ENCODE measurements at places on chromosomes 1 and 21. TPM values are rescaled to one million over a fixed set of nuclear protein-coding genes. Genes with fewer than 3 reads are reported as not detected.

C1QB gene
- 0.72 TPM for total RNA-seq

SLC30A1 gene
- total RNA-seq: 49.9 TPM

L1TD1 gene
- 0.29 TPM for total RNA-seq

AUNIP gene
- 0.88 TPM for total RNA-seq

DDAH1 gene
- total RNA-seq: 89.6 TPM

CYP4A22 gene
- not detected for total RNA-seq

PLA2G2F gene
- total RNA-seq: not detected

VANGL1 gene
- total RNA-seq: 13.3 TPM

SLC25A34 gene
- total RNA-seq: 1.5 TPM

NECTIN4 gene
- total RNA-seq: under 0.01 TPM

PCBP3 gene
- 1.1 TPM for total RNA-seq

MCOLN2 gene
- total RNA-seq: 0.88 TPM

IL20 gene
- total RNA-seq: not detected

FBXO42 gene
- 16.3 TPM for total RNA-seq

ATP1A4 gene
- total RNA-seq: not detected

TAS1R1 gene
- total RNA-seq: 0.29 TPM

CACNA1S gene
- total RNA-seq: not detected

RAB29 gene
- total RNA-seq: 43.3 TPM

GPR153 gene
- total RNA-seq: 2.9 TPM

RUNX3 gene
- 1.8 TPM for total RNA-seq

BCAR3 gene
- total RNA-seq: 37.1 TPM

TCHHL1 gene
- total RNA-seq: not detected

KIF21B gene
- under 0.01 TPM for total RNA-seq

PPIAL4G gene
- not detected for total RNA-seq

ACTN2 gene
- not detected for total RNA-seq

OPTC gene
- total RNA-seq: not detected

LCE1C gene
- not detected for total RNA-seq

CNKSR1 gene
- total RNA-seq: under 0.01 TPM

PAQR6 gene
- total RNA-seq: 0.36 TPM

SPRR2A gene
- not detected for total RNA-seq

AGT gene
- 1.5 TPM for total RNA-seq

MEAF6 gene
- 64.1 TPM for total RNA-seq

KCNQ4 gene
- total RNA-seq: not detected

NFASC gene
- total RNA-seq: 36.9 TPM

LCE2C gene
- total RNA-seq: not detected

PADI3 gene
- total RNA-seq: not detected

DNASE2B gene
- not detected for total RNA-seq

SLC22A15 gene
- total RNA-seq: 14.5 TPM

TRAF3IP3 gene
- total RNA-seq: not detected

SLC45A3 gene
- 1.1 TPM for total RNA-seq

FCGR3A gene
- total RNA-seq: under 0.01 TPM

RNU1-4 gene
- under 0.01 TPM for total RNA-seq

OR2L5 gene
- total RNA-seq: not detected

MKNK1 gene
- 31.8 TPM for total RNA-seq

SPRR5 gene
- not detected for total RNA-seq

HRNR gene
- not detected for total RNA-seq

OR10J1 gene
- not detected for total RNA-seq

HTR1D gene
- not detected for total RNA-seq

IQGAP3 gene
- total RNA-seq: 3.5 TPM

ATAD3B gene
- total RNA-seq: 10.6 TPM

CLSTN1 gene
- 140 TPM for total RNA-seq

GRIK3 gene
- not detected for total RNA-seq

PIP5K1A gene
- 67.7 TPM for total RNA-seq

GOLPH3L gene
- total RNA-seq: 18.0 TPM

CFHR4 gene
- total RNA-seq: not detected

PFKFB2 gene
- total RNA-seq: 17.7 TPM

KCNJ10 gene
- not detected for total RNA-seq

FMO2 gene
- 2.7 TPM for total RNA-seq
